ENCODE measurements at places on chromosomes 12 and 14. TPM values are rescaled to one million over a fixed set of nuclear protein-coding genes. Genes with fewer than 3 reads are reported as not detected.

DNA sequence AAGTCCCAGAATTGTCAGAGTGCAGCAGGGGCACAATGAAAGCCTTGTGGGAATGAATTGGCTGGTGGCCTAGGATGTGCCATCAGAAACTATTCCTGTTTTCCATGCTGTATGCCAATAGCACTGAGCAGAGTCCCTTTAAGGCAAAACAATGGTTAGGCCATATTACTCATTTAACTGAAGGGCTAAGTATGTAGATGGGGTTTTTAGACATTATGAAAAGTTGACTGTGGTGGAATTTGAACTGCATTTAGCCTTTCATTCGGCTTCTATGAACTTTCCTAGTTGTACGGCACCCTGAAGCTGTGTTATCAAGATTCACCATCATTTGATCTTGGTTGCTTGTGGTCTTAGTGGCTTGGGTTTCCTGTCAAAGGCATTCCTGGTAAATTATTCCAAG, 24.8 kb downstream of the IL26 start:
- DNase-seq: no peak

- DNase-seq: no peak
These were observed 15.3 kb downstream of the VPS37B start for GRCh38 chr12:122880668-122881067.

GRCh38 chr12:40957417-40957816, 230.7 kb upstream of the PDZRN4 start:
- DNase-seq: no peak

- no peak for DNase-seq
These were observed 1795.5 kb upstream of the FLRT2 start for GRCh38 chr14:83734431-83734830.

GRCh38 chr12:61894168-61894567, 366.0 kb upstream of the USP15 start:
- DNase-seq: no peak

KRT72 gene
- total RNA-seq: not detected

GRCh38 chr12:1429980-1430379, 164.4 kb downstream of the FBXL14 start:
- DNase-seq: no peak

DNA sequence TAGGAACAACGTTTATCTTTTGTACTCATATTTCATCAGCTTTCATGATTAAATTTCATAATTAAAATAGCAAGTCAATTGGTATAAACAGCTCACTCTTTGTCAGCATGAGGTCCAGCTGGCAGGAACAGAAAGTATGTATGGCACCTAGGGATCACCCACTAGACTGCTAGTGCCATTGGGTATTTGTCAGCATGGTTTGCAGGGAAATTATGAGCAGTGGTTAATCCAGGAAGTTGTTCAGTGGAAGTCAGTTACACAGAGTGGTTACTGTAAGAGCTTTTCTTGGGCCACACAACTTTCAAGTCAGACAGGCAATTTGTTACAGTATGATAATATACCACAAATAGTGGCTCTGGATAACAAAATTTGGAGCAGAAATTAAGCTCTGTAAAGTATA, 340.3 kb upstream of the RGS6 start:
- no peak for DNase-seq

CPM gene
- 20.4 TPM for total RNA-seq

RBMS2 gene
- total RNA-seq: 60.5 TPM

- no peak for DNase-seq
These were observed 29.2 kb downstream of the ZFYVE21 start for GRCh38 chr14:103744621-103745395.

GRCh38 chr12:96743606-96744005, 163.5 kb upstream of the NEDD1 start:
- DNase-seq: no peak

DNA sequence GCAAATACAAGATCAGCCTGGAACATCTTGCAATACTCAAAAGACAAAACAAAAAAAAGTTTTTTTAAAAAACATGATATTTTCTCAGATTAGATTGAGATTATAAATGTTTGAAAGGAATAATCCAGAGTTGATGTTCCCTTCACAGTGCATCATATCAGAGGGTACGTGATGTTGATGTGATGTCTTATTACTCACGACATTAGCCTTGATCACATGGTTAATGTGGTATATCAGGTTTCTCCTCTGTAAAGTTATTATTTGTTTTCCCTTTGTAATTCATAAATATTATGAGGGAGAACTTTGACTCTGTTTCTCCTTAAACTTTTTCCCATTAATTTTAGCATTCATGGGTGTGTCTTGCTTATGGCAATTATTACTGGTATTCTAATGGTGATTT, 26.6 kb downstream of the LIMA1 start:
- DNase-seq: no peak

DNA sequence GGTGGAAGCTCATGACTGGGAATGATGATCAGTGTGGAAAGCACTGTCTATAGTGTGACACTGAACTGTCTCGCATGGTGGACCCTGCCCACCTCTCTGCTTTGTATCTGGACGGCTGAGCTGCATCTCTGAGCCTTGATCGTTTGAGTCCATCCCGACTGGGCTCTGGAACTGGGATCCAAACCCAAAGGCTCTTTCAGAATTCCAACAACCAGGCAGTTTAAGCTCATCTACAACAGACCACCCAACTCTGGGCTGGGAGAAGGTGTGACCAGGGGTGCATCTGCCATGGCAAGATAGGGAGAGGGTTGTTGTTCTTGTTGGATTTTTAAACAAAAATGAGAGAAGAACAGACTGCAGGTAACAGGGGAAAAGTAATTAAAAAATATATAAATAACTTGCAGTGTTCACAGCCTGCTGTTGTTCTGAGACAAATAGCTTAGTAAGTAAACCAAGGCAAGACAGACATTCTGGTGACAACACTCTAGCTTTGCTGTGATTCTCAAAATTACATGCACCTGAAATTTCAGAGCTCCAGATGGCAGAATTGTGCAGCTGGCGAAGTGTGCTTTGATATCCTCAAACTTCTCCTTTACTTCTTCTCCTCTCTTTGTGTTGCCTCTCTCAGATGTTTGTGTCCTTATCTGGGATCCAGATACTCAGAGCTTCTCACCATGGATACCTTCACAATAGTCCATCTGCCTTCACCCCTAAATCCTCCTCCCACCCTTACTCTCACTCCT, 209.6 kb downstream of the EMP1 start:
- no peak for DNase-seq

COX8C gene
- total RNA-seq: 0.52 TPM

DNA sequence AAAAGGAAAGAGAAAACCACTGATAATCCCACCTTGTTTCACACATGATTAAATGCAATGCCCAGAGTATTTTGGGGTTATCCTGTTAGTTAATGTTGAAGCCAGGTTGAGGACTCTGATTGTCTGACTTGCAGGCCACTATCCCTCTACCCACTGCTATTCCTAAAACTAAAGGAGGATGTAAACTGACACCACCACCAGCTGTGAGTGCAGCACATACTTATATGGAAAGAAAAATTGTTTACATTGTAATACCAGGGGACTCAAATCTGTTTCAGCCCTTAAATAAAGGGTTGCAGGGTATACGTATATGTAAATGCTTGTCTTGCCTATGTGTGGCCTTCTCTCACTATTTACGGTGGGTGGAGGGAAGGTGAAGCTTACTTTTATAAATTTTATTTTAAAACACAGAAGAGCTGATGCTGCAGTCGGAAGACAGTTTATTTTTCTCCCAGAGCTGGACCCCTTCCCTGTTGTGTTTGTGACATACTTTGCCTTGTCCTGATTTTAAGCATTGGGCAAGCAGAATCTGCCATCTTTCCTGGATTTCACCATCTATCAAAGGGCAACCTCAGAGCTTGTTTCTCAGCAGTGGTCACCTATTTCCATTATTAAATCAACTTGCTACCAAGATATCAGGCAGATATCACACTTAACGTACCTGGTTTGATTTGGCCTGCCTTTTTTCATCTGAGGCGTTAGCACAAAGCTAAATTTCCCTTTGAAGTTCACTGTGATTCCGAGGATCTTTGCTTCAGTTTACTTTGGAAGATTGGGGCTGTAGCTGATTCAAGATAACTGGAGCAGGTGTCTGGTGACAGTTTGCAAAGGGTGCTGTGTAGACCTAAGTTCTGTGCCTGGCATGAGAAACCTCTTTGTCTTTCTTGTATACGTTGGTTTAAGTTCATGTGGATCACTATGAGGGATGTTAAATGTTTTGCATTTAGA, 25.2 kb downstream of the DAAM1 start:
- DNase-seq: no peak

DNA sequence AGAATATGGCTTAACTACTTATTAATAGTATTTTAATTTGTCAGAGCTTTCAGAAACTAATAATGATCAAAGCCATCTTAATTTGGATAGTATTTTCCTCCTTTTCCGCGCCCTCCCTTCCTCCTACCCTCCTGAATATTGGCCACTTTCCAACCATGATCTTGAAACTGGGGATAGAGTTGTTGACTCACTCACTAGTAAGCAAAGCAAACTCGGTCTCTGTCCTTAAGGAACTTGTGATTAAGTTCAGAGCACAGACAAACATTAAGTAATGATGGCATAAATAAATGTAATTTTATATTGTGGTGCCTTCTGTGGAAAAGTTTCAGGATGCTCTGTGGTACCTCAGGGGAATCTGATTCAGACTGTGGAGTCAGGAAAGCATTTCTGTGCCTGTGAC, 75.7 kb downstream of the LRRK2 start:
- no peak for DNase-seq

DNA sequence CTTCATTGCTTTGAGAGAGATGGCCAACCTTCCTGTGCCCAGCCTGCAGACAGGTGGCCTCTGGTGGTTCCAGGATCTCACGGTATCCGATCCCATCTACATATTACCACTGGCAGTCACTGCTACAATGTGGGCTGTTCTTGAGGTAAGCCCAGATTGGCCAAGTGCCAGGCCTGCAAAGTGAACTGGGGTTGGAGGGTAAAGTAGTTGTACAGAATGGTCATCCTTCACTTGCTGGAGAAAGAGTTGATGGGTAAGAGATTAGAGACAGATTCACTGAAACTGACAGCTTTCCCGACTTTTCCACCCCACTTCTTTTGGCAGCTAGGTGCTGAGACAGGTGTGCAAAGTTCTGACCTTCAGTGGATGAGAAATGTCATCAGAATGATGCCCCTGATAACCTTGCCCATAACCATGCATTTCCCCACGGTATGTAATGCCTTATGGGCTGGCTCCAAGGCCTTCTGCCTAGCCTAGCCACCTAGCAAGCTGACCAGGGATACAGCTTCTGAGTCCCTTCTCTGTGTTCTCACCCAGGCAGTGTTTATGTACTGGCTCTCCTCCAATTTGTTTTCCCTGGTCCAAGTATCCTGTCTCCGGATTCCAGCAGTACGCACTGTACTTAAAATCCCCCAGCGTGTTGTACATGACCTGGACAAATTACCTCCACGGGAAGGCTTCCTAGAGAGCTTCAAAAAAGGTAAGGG, 4.1 kb downstream of the OXA1L start:
- DNase-seq: no peak

GRCh38 chr14:92986254-92987147, 63.6 kb downstream of the CHGA start:
- DNase-seq: peak; percentile 74

DNA sequence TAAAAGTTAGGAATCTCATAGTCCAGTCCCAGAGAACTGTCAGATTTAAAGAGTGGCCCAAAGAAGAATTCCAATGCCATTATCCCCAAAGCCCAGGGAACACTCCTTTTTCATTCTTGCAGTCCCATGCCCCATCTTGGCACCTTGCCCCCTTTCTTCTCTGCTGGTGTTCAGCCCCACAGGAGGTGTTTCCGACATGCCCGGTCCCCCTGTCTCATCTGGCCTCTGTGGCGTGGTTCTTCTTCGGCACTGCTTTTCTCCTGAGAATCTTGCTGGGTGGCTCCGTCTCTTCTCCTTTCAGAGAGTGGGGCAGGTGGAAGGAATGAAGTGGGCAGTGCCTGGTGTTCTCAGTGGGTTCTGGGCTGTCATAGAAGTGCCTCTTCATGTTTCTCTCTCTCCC, 64.7 kb downstream of the VCPKMT start:
- no peak for DNase-seq

- no peak for DNase-seq
These were observed 215.7 kb downstream of the SYT10 start for GRCh38 chr12:33223956-33224355.

DNA sequence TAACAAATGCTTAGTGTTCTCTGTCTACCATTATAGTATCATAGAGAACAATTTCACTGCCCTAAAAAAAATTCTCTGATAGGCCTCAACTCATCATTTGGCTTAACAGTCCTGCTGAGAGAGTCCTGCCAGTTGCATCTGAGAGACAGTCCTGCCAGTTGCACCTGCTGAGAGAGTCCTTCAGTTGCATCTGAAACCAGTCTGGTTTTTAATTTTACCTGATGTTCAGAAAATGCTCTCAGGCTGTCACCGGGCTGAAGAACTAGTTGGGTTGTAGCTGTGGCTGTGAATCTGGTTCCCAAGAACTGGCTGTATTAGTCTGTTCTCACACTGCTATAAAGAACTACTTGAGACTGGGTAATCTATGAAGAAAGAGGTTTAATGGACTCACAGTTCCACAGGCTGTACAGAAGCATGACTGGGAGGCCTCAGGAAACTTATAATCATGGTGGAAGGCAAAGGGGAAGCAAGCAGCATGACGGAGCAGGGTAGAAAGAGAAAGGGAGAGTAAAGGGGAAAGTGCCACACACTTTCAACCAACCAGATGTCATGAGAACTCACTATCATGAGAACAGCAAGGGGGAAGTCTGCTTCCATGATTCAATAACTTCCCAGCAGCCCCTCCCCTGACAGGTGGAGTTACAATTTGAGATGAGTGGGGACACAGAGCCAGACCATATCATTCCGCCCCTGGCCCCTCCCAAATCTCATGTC, 51.6 kb downstream of the PRKCH start:
- no peak for DNase-seq

DNA sequence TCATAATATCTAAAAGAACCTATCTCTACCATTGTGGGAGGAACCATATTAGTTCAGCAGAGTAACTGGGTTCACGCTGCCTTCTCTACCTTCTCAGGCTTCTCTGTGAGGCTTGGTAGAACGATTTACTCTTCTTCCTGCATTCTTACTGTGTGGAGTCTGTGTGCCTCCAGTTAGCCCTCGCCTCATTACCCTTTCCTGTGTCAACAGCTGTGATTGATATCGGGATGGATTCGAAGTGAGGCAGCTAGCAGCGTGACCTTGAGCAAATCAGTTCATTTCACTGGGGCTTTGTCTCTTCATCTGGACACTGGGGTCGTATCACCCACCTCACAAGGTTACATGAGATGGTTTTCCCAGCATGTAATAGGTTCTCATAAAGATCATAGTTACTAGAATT, 4.6 kb upstream of the VRK1 start:
- no peak for DNase-seq

DNA sequence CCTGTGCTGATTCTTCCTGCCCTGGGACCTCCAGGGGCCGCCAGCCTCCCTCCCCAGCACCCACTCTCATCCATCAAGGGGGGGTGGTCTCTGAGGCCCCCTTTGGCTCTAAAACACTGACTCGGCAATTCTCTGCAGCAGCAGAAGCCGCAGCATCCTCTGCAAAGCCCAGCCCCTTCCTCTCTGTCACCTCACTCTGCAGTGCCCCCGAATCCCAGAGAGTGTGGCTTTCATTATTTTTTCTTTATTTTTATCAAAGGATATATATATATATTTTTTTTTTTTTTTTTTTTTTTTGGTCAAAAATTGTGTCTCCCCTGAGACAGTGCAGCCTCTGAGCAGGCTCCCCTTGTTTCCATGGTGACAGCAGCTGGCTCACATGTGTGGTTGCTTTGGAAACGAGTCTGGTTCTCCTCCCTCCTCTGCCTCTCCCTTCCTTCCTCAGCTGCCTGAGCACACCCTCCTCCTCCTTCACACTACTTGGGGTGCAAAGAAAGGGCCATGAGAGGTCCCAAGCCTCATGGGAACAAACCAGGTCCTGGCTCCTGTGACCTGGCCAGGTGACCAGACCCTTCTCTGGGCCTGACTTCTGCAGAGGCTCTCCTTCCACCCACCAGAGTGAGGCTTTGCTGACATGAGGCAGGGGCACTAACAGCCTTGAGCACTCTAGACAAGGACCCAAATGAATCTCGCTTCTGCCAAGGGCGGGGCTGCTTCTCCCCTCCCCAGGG, 100.5 kb downstream of the LRRC74A start:
- no peak for DNase-seq
